ENCODE measurements at places on chromosomes 5 and 9.

DNA sequence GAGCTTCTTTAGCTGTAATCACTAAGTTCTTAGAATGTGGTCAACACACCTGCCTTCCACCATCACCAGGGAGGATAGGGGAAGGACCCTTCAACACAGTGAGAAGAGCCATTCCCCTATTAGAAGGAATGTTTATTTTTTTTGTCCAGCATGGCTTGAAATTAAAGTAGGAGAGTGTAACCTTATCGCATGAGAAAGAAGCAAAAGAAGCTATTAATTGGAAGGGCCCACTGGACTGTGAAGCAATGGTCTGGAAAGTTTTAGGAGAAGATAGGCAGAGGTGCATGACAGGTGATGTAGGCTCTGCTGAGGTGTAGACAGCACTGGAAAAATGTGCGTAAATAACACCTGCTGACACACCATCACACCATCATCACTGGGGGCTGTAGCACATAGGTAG is 1526.0 kb downstream of the MAT2B start:
- DNase-seq, result no peak

DNA sequence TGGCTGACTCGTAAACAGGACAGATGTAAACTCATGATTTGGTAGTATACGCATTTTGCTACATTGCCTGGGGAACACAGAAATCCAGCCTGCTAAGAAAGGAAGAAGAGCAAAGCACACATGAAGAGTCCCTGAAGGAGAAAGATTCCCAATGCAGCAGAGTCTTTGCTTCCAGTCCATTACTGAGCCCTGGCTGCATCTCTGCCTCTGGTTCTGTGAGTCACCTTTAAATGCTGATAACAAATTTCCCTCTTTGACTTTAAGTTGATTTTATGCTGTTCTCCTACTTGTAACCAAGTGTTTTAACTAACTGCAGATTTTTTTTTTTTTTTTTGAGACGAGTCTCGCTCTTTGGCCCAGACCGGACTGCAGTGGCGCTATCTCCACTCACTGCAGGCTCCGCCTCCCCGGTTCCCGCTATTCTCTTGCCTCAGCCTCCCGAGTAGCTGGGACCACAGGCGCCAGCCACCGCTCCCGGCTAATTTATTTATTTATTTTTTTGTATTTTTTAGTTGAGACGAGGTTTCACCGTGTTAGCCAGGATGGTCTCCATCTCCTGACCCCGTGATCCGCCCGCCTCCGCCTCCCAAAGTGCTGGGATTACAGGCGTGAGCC is 8.5 kb upstream of the PRXL2C start:
- no peak for DNase-seq

GRCh38 chr5:84597904-84598303 is 213.2 kb upstream of the EDIL3 start:
- no peak for DNase-seq

- no peak for DNase-seq
Observed at GRCh38 chr9:93361995-93362394, 89.5 kb upstream of the FAM120A start.

- DNase-seq, result no peak
Observed at GRCh38 chr9:34430843-34431437, 27.4 kb downstream of the FAM219A start.

DNA sequence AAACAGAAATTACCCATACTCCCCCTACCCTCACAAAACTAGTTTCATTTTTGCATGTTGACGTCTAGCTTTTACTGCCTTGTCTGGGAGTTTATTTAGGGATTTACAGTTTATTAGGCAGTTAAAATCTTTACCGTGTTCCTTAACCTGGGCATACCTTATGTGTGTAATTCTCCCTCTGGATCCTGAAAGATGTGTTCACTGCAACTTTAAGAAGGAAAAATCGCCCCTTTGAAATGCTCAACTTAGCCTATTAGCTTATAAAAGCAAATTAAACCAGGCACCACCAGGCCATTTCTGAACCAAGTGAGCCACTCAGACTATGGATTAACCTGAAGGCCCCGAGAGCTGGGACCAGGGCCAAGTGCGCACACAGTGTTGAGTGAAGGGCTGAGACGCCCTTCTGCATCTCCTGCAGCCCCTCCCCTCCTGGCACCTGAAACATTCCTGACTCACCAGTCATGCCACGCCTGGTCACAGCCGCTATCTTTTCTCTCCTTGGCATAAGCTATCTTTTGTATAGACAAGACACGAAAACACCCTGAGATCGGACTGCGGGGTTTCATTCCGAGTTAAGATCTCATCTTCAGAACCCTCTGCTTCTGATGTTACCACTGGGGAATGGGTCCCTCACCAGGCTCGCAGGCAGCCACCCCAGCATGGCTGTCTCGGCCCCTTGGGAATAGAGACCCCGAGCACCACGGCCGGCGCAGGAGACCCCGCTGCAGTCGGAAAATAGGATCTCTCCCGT is 111.9 kb downstream of the ROR2 start:
- DNase-seq, result no peak

DNA sequence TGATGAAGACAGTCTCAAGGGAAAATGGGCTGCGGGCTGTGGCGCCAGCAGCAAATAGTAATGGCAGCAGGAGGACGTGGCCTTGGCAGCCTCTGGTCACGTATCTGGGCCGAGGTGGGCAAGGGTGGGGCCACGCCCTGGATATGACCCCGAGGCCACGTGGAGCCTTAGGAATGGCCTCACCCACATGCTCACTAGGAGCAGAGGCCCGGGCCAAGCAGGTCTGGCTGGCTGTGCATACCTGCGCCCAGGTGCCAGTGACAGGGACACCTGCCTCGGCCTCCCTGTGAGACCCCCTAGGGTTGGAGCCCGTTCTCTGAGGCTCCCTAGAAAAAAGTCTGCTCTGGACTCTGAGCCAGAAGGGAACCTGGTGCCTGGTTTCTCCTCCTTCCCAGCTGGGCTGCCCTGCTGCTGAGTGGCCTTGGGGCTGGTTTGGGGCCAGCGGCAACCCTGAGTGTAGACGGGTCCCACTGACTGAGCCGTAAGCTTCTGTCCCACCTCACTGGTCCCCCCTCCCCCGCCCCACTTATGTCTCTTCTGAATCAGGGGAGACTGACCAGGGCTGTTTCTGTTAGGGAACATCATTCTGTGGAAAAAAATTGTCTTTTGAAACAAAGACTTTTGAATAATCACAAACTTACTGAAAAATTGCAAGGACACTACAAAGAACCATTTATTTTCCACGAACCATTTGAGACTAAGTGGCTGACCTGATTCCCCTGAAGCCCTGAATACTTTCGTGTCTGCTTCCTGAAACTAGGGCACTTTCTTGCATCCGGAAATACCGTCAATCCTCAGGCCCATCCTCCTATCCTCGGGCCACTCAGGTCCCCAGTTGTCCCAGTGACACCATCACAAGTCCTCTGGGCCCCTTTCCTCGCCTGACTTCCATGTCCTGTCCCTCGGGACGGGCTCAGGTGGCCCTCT is 60.8 kb downstream of the WNK2 start:
- no peak for DNase-seq

GRCh38 chr5:120600639-120601038 is 136.5 kb downstream of the PRR16 start:
- DNase-seq, result no peak
